CD4-positive, alpha-beta T cell treated with Interleukin-1 beta for 1 hour (primary cell): ENCODE measurements at places on chromosomes 11 and 22.
A peak's percentile ranks its signal among the peaks of the same experiment; 100 is the strongest.

DNA sequence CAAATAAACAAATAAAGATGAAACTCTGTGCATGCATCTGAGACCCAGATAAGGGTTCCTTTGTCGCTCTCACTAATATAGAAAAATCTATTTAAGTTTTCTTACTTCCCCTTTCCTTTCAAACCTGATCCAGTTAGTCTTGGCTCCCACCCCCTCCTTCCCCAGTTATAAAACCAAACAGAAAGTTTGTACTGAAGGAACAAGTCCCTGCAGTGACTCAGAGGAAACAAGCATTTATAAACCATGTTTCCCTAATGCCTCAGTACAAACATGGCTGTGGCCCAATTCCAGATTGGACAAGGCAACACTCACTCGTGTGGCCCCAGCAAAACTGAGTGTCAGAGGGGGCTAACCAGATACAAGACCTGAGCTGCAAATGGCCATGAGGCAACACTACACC, 65.5 kb upstream of the ARHGAP20 start:
- DNase-seq = no peak

- DNase-seq = no peak
Measured at GRCh38 chr22:23504516-23504915, 75.6 kb downstream of the IGLL1 start.

DNA sequence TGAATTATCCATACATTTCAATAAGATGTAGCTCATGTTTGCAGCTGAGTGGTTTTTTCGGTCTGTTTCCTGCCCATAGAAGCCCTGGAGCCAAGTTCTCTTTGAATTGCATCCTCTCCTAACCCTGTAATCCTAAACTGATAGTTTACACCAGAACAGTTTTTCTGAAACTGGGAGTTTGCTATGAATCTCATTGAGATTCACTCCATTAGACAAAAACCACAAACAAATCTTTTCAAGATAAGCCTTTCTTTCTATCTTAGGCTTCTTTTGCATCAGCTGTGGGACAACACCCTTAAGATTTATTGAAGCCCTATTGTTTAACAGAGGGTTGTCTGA, 324.8 kb downstream of the DYNC2H1 start:
- no peak for DNase-seq

DNA sequence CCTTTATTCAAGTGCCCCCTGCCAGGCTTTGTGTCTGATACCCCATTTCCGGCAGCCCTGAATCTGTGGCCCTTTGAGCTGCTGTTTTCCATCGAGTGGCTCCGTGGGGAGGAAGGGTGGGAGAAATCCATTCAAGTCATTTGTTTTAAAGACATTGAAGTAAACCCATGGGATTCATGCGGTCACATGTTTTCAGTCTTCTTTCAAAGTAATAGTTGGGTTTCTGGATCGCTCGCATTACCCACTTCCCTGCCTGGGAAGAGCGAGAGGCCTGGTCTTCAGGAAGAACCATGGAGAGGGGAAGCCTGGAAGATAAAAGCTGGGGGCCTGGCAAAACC, 14.4 kb downstream of the DAGLA start:
- no peak for DNase-seq

GRCh38 chr11:112728288-112728687, 232.9 kb upstream of the NCAM1 start:
- DNase-seq = no peak

- DNase-seq = peak; percentile 58
Measured at GRCh38 chr22:41447435-41448188, 1.0 kb upstream of the TOB2 start.

- DNase-seq = peak; percentile 51
Measured at GRCh38 chr22:24601217-24602104, 1.5 kb upstream of the GGT1 start.

- DNase-seq = no peak
Measured at GRCh38 chr11:106463154-106463553, 385.7 kb downstream of the AASDHPPT start.

DNA sequence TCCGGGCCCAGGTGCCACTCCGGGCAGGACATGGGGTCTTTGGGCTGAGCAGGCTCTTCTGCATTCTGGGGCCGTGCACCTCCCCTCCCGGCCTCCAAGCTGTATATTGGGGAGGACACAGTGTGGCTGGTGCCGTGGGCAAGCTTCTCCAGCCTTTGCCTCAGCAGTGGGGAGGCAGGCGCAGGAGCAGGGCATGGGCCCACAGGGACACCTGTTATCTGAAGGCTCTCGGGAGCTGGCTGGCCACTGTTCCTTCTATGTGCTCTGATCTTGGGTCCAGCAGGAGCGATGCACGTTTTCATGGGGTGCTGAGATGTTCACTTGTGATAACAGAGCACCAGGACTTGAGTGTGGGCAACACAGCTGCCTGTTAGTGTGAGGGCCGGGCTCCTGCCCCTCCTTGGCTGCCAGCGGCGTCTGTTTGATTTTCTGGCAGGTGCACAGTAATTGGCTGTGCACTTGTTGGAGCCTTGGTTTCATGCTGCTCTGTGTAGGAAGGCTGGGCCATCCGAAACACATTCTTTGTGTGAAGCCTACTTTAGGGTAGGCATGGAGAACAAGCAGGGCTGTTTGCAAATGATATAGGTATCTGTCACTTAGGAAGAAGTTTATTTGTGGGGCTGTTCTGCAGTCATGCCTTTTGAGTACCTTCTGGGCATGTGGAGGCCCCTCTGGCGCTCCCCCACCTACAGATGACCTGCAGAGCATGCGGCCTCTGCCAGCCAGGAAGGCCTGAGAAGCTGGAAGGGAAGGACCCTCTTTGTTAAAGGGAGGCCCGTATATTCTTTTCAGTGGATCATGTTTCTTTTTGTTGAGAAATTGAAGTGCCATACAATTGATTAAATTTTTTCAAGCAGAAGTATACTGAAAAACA, 201.5 kb downstream of the TBC1D22A start:
- no peak for DNase-seq

DNA sequence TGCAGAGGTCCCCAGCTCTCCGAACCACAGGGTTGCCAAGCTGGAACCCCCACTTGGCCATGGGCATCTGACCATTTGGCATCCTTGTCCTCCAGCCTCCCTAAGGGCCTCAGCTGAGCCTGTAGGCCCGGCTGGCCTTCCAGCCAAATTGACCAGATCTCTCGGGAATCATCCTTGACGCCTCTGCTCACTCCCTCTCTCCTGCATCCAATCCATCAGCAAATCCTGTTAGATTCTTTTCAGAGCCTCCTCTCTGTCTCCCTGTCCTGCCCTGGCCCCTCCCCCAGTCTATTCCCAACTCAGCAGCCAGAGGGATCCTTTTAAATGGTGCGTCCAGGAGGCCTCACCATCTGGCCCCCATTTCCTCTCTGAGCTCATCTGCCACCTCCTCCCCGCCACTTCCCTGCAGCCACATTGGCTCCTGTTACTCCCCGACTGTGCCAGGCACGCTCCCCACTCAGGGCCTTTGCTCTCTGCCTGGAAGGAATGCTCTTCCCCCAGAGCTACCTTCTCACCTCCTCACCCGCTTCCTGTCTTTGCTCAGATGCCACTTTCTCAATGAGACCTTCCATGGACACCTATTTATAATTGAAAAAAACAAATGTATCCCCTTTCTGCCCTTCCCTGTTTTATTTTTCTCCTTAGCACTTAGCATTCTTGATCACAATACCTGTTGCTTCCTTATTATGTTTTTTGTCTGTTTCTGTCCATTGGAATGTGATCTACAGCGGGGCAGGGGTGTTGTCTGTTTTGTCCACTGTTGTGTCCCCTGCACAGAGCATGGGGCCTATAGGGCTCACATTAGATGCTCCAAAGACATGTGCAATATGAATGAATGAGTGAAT, 78.1 kb downstream of the NFAM1 start:
- DNase-seq = no peak

DNA sequence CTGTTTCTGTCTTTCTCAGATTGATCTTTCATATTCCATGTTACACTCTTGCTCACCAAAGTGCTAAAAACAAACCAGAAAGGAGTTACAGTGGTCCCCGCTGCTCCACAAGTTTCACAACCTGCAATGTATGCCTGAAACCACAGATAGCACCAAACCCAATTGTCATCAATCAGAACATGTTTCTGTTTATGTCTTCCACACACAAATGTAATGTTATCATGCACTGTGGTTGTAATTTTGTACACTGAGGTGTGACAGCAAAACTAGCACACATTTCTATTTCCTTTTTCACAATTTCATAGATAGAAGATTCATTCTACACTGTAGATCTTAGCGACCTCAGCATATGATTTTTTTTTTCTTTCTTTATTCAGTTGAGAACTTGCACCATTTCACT, 1045.9 kb upstream of the RAG2 start:
- no peak for DNase-seq

- no peak for DNase-seq
Measured at GRCh38 chr11:61978703-61979661, 11.5 kb upstream of the FTH1 start.

- no peak for DNase-seq
Measured at GRCh38 chr22:33756508-33756949, 163.7 kb downstream of the LARGE1 start.

- DNase-seq = no peak
Measured at GRCh38 chr11:60589611-60590010, 74.4 kb downstream of the MS4A13 start.

- no peak for DNase-seq
Measured at GRCh38 chr11:62892077-62892922, 11.6 kb downstream of the SLC3A2 start.

DNA sequence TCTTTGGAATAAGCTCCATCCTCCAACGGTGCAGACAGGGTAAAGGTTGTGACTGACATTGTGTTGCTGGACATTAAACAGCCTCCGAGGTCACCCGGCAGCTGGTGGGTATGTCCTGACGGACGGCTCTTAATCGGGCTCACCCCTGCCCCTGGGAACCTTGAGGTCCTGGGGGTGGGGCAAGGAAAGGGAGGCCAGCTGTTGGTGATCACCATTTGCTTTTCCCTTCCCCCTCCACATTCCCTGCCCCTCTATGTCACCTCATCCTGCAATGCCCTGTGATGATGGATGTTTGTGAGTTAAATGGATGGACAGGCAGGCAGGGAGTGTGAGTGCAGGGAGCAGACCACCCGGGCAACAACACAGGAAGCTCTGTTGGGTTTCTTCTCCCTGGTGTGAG, 26.3 kb downstream of the APLNR start:
- no peak for DNase-seq

- no peak for DNase-seq
Measured at GRCh38 chr22:44325718-44326490, 13.2 kb upstream of the SHISAL1 start.

GRCh38 chr22:47194476-47195155, 432.2 kb downstream of the TBC1D22A start:
- DNase-seq = no peak

DNA sequence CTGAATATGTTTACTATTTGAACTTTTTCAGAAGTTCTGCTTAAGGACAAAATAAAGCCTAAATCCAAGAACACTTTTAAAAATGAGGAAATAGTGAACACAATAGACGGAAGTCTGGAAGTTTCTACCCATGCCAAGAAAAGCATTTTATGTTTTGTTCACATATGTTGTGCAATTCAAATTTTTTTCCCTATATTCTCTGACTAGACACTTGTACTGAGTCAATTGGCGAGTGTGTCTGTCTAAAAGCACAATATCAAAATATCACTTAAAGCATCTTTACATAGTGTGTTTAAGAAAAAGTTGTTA, 29.2 kb downstream of the INCENP start:
- DNase-seq = no peak

GRCh38 chr11:36316049-36316448, 20.0 kb downstream of the PRR5L start:
- no peak for DNase-seq

DNA sequence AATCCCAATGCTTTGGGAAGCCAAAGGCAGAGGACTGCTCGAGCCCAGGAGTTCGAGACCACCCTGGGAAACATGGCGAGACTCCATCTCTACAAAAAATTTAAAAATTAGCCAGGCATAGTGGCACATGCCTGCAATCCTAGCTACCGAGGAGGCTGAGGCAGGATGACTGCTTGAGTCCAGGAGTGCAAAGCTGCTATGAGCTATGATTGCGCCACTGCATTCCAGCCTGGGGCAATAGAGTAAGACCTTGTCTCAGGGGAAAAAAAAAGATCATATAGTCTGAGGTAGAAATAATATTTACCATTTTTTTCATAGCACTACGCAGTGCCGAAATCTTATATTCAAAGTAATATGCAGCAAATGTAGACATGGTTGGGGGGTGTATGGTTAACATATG, 47.8 kb downstream of the MRTFA start:
- DNase-seq = no peak

GRCh38 chr11:61690706-61691379, 10.7 kb downstream of the DAGLA start:
- no peak for DNase-seq

- DNase-seq = no peak
Measured at GRCh38 chr11:129247135-129247534, 55.0 kb upstream of the ARHGAP32 start.

GRCh38 chr11:123478352-123478987, 48.4 kb downstream of the GRAMD1B start:
- peak; percentile 65 for DNase-seq
